ENCODE measurements at places on chromosomes 4 and X.

DNA sequence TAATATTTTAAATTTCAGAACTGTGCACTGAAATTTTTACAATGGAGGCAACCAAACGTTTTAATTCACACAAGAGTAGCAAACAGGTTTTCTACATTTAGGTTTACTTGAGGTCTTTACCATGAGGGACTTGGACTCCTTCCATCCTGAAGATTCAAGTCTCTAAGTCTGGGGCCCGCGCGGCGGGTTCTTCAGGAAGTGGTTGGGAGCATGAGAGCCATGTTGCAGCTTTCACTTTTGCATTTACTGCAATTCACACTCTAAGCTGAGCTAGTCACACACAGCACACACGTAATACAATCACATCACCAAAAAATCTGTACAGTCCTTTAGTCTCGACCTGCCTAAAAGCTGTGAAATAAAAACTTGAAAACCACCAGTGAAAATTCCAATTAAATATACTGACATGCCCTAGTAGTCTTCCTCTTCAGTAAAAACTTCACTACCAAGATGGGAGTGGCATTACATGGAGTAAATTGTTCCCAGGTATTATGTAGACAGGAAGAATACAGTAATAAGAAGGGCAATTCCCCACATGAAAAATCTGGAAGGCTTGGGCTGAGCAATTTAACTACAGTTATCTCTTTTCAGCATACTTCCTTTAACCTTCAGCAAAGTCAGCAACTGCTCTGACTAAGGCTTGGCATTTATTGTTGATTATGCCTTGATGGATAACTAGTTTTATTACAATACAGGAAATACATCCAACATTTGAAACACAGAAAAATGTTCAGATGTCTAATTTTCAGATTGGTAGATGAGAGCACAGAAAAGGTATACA is 571.1 kb upstream of the DIPK2B start:
- DNase-seq, result peak; percentile 25

DNA sequence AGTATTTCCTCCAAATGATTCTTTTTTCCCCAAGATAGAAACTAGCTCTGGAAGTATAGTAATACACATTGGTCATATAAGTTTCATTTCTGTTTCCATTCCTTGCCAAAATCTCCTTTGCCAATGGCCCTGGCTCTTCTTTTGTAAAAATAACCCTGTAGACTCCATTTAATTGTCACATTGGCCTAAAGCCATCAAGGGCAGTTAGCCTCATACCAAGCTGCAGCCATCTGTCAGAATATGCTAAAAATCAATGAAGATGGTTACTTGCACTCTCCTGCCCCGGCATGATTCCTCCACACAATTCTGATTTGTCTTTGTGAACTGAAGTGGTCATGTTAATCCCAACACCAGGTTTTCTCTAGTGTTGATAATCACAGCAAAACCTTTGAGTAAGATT is 380.5 kb downstream of the SH2D1A start:
- DNase-seq, result no peak

DNA sequence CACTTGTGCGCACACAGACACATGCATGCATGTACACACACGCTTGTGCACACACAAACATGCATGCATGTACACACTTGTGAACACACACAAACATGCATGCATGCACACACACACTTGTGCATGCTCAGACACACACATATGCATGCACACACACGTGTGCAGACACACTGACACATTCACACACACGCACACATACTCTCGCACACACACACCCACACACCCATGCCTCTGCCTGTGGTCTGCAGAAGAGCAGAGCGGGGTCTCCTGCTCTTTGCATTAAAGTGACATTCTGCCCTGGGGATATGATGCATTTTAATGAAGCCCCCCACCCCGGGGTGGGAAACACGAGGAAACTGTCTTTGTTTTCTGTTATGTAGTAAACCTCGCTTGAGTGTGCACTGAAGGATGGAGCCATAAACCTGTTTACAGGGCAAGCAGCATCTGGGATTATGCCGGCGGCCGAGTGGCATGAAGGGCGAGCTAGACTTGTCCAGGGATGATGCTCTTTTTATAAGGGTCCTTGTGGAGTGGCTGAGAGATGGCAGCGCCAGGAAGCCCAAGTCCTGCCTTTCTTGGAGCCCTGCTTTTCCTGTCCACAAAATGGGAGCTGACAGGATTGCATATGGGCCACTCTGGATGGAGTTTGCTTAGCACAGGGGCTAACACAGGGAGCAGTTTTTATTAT is 17.8 kb downstream of the PSAPL1 start:
- no peak for DNase-seq

- DNase-seq, result no peak
These were observed 17.1 kb upstream of the SLC7A11 start for GRCh38 chr4:138259271-138259670.

GRCh38 chrX:40644821-40645358 is 2.5 kb downstream of the CXorf38 start:
- peak; percentile 7 for DNase-seq

DNA sequence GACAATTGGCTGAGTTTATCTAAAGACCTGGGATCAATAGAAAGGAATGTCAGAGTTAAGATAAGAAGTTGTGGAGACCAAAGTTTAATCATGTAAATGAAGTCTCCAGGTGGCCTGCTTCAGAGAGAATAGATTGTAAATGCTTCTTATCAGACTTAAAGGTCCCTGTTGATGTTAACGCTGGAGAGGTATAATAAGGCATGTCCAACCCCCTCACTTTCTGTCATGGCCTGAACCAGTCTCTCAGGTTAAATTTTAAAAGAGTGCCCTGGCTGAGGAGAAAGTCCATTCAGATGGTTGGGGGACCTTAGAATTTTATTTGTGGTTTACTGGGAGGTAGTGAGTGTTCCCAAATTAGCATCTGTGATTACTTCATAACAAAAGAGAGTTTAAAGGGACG is 86.7 kb downstream of the AKAP4 start:
- DNase-seq, result no peak

DNA sequence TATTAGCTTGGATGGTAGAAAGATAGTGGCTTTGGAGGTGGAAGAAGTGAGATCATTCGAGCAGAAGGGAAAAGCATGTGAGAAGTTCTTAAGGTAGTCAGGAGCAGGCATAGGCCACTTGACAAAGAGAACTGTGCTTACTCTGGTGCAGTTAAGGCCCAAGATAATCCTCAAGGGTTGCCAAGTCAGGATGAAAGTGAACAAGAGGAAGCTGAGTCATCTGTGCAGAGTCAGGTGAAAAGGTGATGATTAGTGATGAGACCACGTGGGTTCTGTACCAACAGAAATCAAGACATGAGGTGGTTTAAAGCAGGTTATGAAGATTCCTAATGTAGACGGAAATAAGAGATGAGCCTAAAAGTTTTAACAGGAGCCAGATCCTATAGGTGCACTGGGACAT is 369.8 kb downstream of the DTHD1 start:
- no peak for DNase-seq

- no peak for DNase-seq
These were observed 16.2 kb downstream of the AFF1 start for GRCh38 chr4:86950831-86951525.
